ENCODE measurements at places on chromosomes 16 and 17.

GRCh38 chr17:38960402-38960801, 6.8 kb downstream of the FBXO47 start:
- DNase-seq, result no peak

DNA sequence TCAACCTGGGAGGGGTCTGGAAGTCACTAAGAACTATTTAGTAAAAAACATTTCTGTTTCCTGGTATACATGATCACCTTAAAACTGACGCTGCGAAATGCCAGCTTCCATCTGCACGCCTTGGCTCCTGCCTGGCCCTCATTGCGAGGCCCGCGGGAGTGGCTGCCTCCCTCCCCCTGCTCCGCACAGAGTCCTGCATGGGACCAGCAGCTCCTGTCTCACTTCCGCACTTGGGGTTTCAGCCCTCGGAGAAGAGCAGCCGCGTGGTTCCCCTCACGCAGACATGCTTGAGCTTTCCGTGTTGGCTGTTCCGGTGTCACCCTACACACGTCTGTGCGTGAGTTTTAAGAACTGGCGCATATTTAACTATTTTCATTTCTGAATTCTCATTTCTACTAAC, 18.4 kb downstream of the MTHFSD start:
- DNase-seq, result no peak

DNA sequence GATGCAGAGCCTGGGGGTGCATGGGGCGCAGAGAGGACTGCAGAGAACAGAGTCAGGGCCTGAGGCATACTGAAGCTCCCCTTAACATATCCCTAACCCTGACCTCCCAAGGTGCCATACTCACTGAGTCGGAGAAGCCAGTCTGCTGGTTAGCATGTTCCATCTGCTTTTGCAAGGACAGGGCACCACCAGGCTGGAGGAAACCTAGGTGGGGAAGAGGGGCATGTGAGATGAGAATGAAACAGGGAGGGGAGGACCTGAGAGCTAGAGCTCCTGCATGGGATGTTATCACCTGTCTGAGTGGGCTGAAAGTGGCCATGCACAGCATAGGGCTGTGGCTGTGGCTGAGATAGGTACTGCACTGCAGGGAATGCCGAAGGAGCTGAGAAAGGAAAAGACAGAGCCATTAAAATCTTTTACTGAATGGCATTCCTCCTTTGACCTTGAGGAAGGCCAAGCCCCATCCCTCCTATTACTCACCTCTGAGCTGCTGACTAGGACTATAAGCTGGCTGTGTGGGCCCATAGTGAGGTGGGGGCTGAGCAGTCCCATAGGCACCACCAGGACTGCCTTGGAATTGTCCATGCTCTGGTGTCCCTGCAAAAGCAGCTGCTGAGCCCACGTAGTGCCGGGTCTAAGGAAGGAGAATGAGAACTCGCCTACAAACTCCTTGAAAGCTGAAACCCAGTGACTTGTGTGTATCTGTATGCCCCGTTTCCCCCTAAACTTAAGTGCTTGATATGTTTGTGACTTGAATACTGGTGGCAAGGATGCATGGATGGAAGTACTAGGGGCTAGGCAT, 1.9 kb downstream of the GPS2 start:
- DNase-seq, result no peak

GRCh38 chr16:89135166-89135565, 36.4 kb upstream of the CDH15 start:
- DNase-seq, result no peak

DNA sequence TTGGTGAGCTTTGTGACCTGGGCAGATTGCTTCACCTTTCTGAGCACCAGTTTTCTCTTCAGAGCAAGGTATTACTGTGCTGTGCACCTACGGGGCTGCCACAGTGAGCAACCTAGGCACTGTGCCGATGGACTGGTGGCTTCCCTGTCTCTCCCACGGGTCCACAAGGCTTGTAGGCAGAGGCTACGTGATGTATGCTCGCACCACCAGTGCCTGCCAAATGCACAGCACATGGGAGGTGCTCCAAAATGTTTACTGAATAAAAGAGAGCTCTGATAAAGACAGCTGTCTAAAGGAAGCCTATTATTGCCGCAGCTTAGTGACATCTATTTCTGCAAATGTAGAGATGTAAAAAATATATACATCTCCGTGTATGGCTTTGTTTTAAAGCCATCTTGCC, 139.2 kb downstream of the CDK5R1 start:
- DNase-seq, result no peak

- DNase-seq, result no peak
These were observed at the start of gene TEKT3 for GRCh38 chr17:15341385-15341849. Gene TEKT3 (minus strand): TSS chr17:15341597. CDS start chr17:15331585, 10,012 bp downstream.

- DNase-seq, result no peak
These were observed 3.5 kb downstream of the C17orf100 start for GRCh38 chr17:6654841-6655731.

All from activated CD8-positive, alpha-beta memory T cell treated with anti-CD3 and anti-CD28 coated beads for 4 hours (primary cell).